ENCODE measurements at places on chromosomes 16 and 17.

DNA sequence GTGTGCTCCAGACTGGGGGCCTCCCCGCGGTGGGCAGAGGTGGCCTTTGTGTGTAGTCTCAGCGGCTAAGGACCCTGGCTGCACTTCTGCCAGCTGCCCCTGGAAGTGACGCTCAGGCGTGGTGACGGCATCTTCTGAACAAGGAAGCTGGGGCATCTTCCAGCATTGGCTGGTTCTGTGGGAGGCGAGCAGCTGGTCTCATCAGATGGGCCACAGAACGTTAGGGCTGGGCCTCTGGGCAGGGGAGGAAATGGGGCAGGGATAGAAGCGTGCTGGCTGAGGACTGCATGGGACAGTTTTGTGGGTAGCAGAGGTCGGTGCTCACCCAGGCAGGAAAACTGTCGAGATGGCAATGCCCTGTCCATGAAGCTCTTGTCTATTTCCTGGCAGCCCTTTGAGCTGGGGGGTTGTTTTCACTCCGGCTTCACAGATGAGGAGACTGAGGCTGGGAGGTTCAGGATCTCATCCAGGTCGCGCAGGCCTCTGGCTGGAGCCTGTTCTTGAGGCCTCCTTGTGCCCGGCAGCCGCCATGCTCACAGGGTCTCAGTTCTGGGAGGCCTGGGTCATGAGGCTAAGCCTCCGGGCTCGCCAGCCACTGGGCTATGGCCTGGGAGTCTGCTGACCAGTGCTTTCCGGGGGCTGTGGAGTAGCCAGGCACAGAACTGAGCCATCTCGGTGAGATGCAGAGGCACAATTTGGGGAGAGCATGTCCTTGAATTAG, 16.3 kb downstream of the IRF8 start:
- no peak for DNase-seq

GRCh38 chr17:52762147-52762793, 603.8 kb upstream of the CA10 start:
- DNase-seq: no peak

GRCh38 chr17:82677353-82677925, 21.1 kb downstream of the RAB40B start:
- no peak for DNase-seq

DNA sequence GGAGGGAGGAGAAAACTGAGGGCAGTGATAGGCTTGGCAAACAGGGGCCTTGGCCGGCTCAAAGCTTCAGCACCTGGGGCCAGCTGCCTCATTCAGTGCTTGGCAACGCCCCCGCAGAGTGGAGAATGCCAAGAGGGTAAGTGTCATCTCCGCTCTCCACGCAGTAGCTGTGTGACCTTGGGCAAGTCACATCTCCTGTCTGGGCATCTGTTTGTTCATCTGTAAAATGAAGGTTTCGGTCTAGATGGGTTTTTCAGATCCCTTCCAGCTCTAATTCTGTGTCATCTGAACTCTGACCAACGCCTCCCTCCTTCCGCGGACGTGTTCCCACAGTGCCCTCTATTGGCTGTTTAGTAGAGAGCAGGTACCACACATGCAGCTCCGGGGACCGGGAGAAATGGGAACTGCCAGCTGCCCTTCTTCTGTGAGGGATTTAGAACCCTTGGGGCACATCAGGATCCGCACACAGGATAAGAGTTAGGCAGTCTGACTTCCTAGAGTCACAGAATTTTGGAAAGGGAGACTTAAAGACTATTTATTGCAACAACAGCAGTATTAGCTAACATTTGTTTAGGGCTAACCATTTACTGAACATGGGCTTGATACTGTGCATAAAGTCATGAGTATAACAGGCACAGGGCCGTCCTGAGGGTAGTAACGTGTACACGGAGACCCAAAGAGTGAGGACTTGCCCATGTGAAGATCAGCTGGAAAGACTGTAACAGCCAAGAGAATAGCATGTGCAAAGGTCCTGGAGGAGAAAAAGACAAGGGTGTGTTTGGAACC, 26.8 kb downstream of the GP2 start:
- peak; percentile 35 for DNase-seq

- no peak for DNase-seq
Observed at GRCh38 chr17:3879591-3880417, 13.0 kb downstream of the CAMKK1 start.

DNA sequence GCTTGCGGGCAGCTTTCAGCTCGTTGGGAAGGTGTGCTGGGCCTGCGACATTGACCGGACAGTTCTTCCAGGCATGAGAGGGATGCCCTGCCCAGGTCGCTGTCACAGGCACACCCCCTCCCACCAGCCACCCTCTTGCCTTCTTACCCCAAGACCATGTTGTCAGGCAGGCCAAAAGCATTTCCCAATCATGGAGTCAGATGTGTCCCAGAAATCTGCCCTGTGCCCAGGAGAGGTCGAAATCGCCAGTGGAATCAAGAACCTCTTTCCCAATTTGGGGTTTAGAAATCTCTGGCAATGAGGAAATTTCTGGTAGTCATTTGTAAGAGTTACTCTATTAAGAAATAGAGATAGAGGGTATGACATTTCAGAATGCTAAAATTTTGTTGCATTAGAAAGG, 177.1 kb downstream of the RAB11FIP4 start:
- no peak for DNase-seq

DNA sequence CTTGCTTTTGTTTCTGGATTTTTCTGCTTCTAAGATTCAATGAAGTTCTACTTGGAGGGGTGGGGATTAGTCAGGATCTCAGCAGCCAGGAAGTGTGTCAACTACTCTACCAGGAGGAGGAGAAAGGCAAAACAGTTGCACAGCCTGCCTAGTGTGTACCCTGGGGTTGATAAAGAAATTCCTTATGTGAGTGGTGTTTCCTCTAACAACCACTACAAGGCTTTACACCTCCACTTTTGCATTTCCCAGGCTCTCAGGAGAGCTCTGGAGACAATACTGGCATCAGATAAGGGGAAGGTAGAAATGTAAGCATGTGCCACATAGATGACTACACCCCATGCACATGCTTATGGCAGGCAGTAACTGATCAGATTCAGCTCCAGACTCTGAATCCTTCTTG, 174.6 kb downstream of the TOX3 start:
- DNase-seq: no peak

DNA sequence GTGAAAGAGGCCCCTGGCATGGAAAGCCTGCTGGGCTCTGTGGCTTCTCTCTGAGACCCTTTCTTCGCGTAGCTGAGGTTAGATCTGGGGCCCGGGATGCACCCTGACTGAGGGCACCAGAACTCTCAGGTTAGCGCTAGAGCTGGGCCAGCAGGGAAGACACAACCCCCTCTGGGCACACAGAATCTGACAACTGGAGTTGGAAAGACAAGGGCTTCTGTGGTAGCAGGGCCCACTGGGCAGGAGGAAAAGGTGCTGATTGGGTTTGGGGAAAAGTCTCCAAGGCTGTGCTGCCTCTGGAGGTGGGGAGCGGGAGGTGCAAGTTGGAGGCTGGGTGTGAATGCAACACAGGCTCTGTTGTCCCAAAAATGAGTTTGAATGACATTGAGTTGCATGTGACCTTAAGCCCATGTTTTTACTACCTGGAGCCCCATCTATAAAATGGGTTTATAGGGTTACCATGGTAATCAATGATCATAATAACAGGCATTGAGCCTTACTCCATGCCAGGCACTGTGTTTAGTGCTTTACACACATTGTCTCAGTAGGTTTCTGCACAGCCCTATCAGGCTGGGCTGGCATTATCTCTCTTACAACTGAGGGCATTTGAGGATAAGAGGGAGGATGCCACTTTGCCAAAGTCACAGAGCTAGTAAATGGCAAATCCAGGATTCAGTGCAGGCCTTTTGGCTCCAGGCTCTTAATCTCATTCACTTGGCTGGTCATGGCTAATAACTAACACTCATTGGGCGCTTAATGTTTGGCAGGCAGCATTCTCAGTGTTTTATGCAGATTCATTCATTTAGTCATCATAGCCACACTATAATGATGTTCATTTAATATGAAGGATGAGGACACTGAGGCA, 9.5 kb upstream of the IGFBP4 start:
- peak; percentile 35 for DNase-seq
